LoVo (cell line): ENCODE measurements at places on chromosomes 2 and 18.

GRCh38 chr2:137846993-137847392, 117.3 kb upstream of the HNMT start:
- DNase-seq = no peak

GRCh38 chr18:7754725-7755181, 187.6 kb downstream of the PTPRM start:
- no peak for DNase-seq

GRCh38 chr2:197297772-197298318, 12.7 kb downstream of the ANKRD44 start:
- DNase-seq = no peak

DNA sequence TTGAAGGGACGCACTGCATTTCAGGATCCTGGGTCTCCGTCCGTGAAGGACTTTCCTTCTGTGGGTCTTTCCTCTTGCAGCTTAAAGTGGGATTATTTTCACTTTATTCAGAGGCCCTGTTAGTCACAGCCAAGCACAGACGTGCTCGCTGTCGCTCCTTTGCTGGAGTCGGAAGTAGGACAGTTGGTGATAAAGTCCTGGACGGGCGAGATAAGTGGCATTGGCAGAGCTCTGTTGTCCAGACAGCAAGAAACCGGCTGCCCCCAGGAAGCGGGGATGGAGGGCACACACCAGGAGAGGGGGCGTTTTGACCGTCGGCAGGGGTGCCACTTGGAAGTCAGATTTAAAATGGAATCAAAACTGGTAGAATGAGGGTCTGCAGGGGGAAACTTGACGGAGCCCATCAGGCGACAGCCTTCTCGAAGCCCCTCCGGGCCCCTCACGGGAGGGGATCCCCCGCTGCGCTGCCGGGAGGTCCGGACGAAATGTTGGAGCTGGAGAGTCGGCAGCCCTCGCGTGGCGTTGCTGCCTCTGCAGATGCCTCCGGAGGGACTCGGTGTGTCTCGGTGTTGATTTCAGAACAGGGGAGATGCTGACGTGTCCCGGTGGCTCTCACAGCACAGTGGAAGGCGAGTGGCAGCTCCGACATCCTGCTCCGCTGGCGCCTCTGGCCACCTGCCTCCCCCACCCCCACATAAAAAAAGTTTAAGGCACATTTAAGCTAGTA, 124.2 kb downstream of the NFATC1 start:
- DNase-seq = no peak

GRCh38 chr2:156429211-156429610, 7.0 kb upstream of the GPD2 start:
- DNase-seq = no peak

DNA sequence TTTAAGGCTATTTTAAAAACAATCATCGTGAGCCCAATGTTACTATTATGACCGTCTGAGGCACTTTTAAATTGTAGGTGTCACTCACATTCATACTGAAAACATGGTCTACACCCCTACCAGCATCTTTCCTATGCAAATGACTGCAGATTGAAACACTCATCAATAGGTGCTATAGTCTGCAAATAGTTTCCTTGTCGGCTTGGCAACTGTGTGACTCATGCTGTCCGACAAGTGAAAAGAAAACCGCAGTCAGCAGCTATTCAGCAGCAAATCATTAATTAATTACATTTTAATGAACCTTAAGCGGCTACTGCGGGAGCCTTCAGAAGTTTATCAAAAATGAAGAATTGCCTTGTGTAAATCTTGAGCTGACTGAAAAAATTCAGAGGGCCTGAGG, 134.4 kb downstream of the FIGN start:
- no peak for DNase-seq

DNA sequence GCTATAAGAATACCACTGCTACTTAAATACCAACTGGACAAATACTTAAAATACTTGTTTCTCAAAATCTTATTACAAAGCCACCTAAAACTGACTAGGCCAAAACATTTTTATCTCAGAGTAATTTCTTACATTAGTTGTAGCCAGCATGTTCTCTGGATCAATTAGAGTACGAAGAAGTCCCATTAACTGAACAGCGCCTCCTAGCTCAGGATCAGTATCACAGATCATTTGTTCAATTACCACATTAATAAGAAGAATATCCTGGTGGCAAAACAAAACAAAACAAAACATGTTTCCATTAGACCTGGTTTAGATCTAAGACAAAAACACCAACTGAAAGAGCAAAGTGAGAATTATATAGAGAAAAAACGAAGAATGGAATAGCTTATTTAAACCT, 36.0 kb downstream of the PPP4R3B start:
- no peak for DNase-seq

GRCh38 chr2:200077838-200078237, 122.5 kb downstream of the MAIP1 start:
- no peak for DNase-seq

DNA sequence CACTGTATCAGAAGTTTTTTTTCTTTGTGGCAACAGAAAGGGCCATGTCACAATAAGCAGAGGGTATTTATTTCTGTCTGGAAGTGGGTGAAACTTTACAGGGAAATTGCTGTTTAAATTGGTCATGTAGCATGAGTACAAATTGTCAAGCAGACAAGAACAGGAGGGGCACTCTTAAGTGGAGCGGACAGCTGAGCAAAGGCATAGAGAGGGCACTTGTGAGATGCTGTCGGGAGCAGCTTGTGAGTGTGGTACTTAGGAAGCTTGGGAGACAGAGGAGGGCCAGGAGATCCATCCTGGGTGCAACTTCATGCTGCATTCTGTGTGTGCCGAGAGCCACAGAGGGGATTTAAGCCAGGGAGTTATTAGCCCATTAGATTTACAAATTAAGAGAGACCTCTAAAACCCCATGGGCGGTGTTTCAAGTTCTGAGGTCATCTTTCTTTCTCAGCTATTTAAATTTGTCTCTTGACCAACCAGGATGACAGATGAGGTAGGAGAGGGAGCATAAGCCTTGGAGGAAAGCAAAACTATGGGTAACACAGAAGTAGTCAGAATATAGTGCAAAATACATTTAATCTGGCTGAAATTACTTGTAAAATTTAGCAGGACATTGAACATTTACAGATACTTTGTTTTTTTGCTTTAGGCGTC, 30.4 kb downstream of the INPP4A start:
- no peak for DNase-seq

- DNase-seq = no peak
These were observed 45.2 kb upstream of the SCG2 start for GRCh38 chr2:223647258-223647952.

- no peak for DNase-seq
These were observed 120.2 kb downstream of the NFATC1 start for GRCh38 chr18:79515944-79516351.

DNA sequence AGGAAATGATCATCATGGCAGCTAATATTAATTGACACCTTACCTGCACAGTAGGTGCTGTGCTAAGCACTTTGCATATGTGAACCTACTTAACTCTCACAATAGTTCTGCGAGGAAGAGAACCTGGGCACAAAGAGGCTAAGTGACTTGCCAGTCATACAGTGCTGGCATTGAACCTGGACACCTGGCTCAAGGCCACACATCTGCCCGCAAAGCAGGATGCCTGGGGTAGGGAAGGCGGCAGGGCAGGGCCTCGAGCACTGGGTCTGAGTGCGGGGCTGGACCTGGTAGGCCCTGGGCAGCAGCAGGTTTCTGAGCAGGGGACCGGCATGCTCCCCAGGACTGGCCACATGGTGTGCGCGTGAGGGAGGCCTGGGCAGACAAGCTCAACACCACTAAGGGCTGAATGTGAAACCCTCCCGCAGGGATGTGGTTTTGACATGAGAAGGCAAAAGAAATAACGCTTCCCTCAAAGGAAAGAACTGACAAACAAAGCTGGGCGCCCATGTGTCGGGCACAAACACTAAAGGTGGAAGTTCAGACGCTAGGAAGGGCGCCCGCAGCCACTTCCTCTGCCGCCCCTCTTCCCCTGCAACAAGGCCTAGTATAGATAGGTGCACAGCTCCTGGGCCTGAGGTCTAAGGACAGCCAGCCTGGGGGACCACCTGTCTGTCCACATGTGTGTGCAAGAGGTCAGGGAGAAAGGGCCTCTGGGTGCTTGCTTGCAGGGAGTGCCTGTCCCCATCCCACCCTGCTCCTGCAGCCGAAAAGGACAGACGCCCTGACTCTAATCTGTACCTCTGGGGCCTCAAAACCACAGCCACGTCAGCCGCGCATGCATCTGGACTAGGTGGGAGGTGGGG, 92.5 kb downstream of the ZFP36L2 start:
- no peak for DNase-seq

DNA sequence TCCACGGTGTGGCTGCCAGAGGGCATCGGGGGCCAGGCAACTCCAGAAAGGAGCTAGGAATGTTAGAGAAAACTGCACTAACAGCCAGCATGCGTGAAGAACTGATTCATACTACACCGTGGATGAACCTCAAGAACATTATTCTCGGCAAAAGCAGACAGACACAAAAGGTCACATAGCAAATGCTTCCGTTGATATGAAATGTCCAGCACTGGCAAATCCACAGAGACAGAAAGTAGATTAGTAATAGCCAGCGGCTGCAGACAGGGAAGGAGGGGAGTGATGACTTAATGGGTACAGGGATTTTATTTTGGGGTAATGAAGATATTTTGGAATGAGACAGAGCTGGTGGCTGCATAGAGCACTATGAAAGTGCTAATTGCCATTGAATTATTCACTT, 37.4 kb downstream of the SCTR start:
- DNase-seq = no peak
